ENCODE measurements at places on chromosomes 2 and 18.

DNA sequence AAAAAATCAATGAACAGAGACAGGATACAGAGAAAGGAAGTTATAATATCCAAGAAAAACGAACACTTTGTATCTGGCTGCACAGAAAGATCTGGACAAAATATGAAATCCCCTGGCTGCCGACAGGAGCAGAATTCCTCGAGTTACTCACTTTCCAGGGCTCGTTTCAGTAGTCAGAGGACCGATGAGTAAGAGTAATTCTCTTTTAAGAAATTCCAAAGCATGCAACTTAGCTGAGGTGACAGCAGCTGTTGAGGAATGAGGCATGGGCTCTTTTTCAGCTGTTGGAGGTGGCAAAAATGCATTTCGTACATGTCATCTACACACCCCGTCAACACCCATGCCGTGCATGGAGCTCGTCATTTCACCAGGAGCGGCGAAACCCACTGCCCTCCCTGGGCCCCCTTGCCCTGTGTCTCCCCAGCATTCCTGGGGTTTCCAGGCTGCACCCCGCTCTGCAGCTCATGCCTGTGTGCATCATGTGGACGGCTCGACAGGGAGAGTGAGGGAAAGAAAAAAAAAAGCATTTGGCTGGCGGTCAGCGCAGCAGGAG is 210.8 kb upstream of the SMIM21 start:
- no peak for DNase-seq

- no peak for DNase-seq
These were observed 17.6 kb upstream of the KIDINS220 start for GRCh38 chr2:8855010-8855409.

GRCh38 chr2:128325611-128326181 is 7.0 kb upstream of the HS6ST1 start:
- DNase-seq: no peak

DNA sequence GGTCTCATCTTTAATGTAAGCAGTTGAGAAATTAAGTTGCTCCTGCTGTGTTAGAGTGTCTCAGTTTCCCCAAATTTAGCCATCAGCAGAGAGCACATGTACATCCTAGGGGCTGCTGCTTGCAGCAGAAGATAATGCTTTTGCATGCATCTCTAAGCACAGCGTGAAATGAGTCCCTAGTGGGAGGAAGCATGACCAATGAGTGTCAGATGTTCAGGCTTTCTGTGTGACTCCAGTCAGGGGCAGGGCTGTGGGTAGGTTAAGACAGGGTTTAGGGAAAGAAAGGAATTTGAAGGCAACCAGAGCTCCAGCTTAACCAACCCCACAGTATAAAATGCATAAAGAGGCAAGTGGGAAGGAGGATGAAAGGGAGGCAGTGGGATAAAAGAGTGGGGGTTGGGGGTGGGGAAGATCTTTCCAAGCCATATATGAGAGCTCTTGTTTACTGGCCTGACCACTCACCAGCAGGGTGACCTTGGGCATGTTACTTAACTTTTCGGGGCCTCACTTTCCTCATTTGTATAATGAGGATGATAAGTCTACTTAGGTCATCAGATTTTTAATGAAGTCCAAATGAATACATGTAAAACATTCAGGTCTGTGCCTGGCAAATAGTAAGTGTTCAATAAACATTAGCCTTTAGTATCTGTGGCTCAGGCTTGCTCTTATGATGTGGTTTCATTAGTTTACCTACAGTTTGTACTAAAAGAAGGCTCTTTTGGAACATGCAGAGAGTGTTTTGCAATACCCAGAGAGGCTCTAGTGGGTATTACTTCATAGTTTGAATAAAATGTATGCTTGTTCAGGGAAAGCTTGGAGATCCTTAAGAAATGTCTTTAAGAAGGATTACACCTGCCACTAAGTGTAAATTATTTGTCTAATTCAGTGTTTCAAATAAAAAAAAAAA is 42.7 kb upstream of the PELI1 start:
- no peak for DNase-seq

DNA sequence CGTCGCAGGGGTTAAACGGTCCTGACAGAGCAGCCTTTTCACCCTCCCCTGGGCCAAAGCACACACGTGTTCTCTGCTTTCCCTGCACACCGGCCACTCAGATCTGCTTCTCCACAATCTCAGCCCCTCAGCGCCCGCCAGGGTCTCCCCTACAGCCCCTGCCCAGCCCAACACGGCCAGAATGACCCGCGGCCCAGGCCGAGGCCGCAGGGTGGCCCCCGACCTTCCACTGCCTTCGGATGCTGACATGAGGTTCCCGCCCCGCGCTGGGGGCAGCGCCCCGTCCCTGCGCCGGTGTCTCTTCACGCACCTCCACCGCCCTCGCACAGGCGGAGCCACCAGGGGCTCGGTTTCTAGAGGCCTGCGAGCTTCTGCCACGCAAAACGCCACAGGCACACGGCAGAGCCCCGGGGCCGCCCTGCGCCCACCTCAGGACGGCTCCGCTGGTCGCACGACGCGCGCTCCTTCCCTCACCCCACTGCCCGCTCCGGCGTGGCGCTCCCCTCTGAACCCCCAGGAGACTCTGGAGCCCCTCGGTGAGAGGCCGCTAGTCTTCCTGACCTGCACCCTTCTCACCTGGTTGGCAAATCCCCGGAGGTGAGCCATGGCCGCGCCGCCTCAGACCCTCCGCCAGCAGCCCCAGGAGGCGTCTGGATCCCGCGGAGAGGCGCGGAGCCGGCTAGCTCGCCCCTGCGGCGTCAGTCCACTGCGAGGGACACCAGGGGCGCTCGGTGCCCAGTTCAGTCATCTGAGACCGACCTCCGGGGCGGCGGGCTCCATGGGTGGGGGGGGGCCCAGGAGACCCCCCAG is 749 bp downstream of the STK25 start:
- no peak for DNase-seq

GRCh38 chr2:30366199-30366691 is 80.8 kb upstream of the LCLAT1 start:
- DNase-seq: no peak

DNA sequence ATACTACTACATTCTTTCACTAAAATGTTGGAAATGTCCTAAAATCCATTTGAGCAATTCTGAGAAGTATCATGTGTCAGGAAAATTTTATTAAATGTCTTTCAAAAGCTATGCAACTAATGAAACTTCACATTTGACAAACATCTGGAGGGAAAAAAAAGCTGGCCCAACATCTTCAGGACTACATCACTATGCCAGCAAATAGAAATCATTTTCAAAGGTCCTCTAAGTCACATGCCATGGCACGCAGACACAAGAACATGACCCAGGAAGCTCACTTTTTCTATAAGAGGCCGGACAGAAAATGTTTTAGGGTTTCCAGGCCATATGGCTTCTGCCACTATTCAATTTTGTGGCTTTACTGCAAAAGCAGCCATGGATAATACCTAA is 11.6 kb downstream of the KANSL3 start:
- DNase-seq: no peak

- DNase-seq: no peak
These were observed 186.9 kb downstream of the ZFP36L2 start for GRCh38 chr2:43039376-43040080.

DNA sequence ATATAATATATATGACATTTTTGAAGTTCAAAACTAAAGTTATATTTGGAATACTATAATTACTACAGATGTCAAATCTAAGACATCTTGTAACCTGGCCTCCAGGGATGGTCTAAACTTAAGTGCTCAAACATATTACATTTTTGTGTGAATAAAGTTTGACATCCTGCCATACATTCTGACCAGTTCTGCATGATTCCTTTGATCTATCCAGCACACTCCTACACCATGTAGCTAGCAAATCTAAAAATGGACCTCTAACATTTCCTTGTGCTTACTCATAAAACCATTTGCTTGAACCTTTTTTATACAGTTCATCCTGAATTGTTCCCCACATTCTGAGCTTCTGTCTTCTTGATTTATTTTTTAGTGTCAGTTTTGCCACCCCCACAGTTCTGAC is 294.3 kb upstream of the ZNF804A start:
- no peak for DNase-seq

DNA sequence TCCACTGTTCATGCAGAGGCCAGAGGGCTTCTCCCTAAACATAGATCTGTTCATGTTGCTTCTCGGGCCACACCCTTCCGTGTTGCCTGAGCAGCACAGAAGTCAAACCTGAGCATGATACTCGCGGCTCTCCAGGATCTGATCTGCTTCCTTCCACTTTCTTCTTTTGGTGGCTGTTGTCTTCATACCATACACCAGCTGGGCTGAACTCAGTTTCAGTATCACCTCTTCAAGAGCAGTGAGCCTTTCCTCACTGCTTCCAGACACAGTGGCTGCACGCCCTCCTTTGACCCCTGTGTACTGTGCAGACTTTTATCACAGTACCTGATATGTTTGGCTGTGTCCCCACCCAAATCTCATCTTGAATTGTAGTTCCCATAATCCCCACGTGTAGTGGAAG is 348.9 kb downstream of the NBAS start:
- no peak for DNase-seq

DNA sequence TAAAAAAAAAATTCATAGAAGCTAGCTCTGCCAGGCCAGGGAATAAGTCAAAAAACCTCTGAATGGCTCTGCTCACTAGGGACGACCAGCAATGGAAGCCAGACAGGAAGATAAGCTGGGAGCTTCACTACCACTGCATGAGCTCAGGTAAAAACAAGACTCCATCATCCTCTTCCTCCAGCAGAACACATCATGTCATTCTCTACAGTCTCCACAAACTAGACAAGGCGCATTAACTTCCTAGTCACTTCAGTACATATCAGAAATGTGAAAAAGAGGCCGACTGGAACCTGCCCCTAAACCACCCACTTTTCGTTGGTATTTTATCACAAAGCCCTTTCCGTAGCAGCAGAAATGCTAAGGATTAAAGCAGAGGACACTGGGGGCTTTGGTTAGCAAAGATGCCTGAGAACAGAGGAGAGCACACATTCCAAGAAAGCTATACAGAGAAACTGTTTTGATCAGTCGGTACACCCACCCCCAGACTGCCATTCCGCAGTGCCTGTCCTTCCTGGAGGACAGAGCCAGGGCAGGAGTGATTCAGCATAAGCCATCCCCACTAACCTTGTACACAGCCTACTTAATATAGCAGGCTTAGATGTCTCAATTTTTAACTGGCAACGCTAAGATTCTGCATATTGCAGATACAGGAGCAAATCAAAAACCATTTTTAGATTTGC is 53.4 kb downstream of the AAK1 start:
- DNase-seq: no peak

DNA sequence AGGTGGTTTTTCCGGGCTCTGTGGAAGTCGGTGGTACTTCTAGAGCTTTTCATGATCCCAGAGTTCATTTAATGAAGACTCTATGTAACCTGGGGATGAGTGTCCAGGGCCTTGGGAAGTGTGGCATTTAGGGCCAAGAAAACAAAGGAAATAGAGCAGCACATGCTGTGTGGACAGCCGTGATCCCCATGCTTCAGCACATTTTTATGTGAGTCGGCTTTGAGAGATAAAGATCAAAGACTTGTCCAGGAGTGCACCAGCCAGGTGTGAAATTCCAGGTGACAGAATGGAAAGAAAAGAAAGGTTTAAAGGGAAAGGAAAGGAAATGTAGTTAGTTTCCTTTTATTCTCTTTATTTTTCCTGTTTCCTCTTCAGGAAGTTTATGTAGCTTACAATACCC is 258.0 kb upstream of the NRP2 start:
- DNase-seq: no peak

GRCh38 chr2:4217737-4218136 is 514.4 kb downstream of the DCDC2C start:
- DNase-seq: no peak

GRCh38 chr2:177291701-177292100 is 27.2 kb upstream of the NFE2L2 start:
- DNase-seq: no peak

- no peak for DNase-seq
These were observed 3.2 kb upstream of the KIDINS220 start for GRCh38 chr2:8840475-8841091.

GRCh38 chr2:170073288-170073687 is 104.7 kb upstream of the MYO3B start:
- no peak for DNase-seq

- DNase-seq: no peak
These were observed 133.2 kb upstream of the MEIS1 start for GRCh38 chr2:66301767-66302140.

DNA sequence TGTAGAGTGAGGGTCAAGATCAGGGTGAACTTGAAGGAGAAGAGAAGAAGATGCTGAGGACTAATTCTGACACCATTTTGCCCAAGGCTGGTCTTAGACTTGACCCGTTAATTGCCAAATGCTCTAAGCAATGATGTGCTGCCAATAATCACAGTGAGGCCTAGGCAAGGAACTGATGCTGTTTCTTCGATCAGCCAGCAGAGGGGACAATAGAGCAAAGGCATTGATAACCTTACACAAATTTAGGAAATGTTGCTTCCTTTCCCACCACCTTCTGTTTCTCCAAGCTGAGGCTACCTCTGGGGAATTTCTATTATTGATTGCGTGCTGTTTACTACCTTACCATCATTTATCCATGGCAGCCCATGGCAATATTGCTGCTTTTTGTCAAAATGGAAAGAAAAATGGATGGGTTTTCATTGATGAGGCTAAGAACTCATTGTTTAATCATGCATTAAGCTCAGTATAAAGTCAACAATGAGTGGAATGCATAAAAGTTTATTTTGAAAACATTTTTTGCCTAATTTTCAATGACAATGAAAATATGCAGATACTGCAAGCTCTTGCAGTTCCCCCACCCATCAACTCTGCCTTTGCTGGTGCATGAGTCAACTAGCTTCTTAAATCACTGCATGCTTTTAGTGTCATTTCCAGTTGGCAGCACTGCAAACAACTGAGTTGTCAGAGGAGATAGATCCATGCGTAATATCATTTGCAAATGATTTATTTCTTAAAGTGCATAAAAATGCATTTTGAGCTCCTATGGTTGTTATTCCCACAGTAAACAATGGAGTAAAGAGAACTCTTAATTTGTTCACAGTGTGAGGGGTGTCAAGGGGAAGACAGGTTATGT is 116.4 kb upstream of the NYAP2 start:
- DNase-seq: no peak

- DNase-seq: no peak
These were observed 104.7 kb upstream of the COPS8 start for GRCh38 chr2:236980961-236981360.

- no peak for DNase-seq
These were observed 557.9 kb downstream of the TNS1 start for GRCh38 chr2:217444932-217445331.
